Urinary bladder (tissue), 4 donors: ENCODE measurements at places on chromosomes 5 and 9.

GRCh38 chr5:68055686-68056085 is 159.9 kb upstream of the PIK3R1 start:
- no peak for DNase-seq

DNA sequence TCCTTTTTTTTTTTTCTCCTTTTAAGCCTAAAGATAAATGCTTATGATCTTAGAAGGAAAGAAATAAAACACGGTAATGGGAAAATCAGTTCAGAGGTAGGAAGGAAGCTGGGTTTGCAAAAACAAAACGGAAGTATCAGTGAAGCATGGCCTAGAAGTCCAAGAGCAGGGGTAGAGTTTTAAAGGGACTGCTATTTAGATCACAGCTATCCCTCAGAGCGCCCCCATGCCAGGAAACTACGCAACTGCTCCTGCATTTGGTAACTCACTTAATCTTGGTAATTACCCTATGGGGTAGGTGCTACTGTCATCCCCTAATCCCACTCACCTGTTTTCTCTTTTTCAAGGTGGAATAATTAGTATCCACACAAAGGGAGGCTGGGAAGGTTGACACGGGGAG is 16.0 kb downstream of the TLE1 start:
- no peak for DNase-seq

DNA sequence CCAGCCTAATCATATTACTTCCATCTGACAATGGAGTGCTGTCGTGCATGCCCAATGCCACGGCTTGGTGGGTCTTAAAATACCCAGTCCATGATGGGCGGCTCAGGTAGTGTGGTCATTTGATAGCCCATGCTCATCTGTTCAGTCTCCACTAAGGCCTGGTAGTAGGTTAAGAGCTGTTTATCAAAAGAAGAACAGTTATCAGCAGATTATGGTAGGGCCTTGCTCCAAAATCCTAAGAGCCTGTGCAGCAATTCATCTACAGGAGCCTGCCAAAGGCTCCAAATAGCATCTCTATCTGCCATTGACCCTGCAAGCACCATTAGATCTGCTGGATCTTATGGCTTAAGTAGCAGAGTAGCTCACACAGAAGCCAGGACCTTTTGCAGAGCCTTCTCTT is 21.8 kb upstream of the NTRK2 start:
- DNase-seq: no peak

DNA sequence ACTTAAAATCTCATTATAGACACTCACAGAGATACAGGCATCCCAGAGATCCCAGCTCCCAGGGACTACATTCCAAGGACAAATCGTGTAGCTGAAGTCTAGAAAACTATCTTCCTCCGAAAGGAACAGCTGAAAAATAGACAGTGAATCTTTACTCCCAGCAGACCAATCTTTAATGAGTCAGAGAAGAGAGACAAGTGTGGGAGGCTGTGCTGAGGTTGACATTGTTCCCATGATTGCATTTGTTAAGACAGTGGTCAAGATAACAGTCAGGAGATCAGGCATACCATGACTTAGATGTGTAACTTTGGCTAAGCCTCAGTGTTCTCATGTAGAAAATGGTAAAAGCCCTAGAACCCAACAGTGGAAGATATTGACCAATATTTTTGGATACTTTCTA is 120.7 kb downstream of the PAPPA start:
- DNase-seq: no peak

GRCh38 chr5:665541-665955 is 27.6 kb downstream of the TPPP start:
- DNase-seq: no peak
